Inflammatory macrophage treated with lipopolysaccharide for 4 hours (primary cell): ENCODE measurements at places on chromosomes 6 and 20.

DNA sequence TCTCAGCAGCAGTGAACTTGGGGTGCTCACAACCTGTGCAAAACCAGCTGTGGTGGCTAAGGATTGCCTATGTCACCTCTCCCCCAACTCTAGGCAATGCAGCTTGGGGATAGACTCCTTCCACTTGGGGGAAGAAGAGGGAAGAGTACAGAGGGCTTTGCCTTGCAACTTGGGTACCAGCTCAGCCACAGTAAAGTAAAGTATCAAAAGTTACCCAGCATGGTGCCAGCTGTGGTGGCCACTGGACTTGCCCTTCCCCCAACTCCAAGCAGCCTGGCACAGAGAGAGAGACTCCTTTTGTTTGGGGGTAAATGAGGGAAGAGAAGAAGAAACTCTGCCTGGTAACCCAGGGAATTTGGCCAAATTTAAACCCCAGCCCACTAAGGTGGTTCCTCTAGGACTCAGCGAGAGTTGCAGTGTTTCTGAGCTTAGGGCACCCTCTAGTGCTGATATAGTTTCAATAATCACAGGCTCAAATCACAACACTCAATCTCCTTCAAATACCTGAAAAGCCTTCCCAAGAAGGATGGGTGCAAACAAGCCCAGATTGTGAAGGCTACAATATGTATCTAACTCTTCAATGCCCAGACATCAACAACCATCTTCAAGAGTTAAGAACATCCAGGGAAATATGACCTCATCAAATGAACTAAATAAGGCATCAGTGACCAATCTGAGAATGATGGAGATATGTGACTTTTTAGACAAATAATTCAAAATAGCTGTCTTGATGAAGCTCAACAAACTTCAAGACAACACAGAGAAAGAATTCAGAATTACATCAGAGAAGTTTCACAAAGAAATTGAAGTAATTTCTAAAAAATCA, 7.6 kb upstream of the DEFB129 start:
- no peak for DNase-seq

DNA sequence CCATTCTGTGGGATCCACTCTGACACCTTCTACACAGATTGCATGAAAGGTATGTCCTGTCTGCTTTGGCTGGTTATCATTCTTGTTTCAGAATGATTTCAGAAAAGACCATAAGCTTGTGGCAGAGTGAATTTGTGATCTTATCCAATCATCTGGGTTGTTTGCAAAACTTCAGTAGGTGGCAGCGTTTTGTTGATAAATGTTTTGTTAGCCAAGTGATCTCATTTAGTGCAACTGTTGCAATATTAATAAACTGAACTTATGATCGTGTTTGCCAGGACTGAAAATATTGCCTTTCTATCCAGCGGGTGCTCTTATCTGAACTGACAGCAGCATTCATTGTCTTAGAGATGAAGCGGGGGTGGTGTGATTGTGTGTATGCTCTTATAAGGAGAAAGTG, 613.2 kb upstream of the NOX3 start:
- no peak for DNase-seq

DNA sequence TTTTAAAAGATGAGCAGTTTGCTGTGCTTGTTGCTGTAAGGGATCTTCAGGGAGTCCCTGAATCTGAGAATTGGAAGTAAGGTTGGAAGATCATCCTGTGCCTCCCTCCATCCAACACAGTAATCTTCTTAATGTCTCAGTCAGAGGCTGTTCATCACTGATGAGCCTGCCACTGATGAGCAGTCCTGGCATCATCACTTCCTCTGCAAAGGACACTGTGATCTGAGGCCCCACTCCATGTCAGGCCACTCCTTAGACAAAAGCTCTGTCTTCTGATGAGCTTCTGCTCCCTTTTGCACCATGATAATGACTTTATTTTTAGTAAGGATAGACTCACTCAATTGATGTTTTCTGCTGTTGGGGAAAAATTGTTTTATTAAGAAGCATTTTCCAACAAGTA, 121.0 kb downstream of the UST start:
- DNase-seq, result no peak

- peak; percentile 70 for DNase-seq
These were observed 14.9 kb upstream of the HLA-DRA start for GRCh38 chr6:32424589-32425300.

DNA sequence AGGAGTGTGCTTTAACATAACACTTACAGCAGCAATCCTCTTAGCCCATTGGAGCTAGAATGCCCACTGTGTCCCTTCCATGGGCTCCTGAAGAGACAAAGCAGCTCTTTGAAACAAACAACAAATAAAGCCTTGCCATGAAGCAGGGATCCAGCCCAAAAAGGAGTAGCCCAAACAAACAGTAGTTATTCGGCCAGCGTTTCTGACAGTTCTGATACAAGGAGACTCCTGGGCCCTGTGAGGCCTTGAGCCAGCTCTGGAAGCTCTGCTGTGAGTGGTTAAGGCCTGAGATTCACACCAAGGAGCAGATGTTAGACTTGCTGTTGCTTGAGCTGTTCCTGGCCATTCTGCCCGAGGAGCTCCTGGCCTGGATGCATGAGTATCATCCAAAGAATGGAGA, 16.9 kb upstream of the ZSCAN16 start:
- DNase-seq, result no peak

DNA sequence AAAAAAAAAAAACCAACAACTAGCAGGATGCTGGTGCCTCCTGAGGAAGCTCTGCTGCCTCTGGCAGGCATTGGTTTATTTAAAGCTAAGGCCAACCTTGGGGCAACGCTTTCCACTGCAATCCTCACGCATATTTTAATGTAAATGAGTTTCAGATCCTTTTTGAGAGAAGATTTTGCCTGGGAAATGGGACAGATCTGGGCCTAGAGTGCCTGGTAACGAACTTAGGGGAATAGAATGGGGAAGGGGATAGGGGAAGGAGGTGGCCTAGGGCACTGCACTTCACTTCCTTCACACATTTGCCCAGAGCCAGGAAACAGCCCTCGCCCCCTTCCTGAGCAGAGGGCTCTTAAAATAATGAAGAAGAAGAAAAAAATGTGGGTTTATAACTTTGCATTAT, 132.7 kb upstream of the TMEM170B start:
- peak; percentile 69 for DNase-seq

DNA sequence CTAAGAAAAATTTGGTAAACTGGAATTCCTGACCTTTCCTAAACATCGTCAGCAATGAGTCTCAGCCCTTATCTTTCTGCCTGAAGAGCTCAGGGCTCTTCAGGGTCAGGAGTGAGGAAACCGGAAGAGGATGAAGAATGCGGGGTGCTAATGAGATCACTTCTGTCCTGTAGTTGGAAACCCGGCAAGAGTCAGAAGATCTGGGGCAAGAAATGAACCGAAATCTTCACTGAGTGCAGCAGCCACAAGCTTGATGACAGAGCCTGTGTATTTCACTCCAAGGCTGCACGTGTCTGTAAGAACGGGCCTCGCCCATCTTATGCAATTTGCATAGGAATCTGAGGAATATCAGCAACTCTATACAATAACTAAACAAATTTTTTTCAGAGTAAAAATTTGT, 60.4 kb upstream of the QKI start:
- peak; percentile 98 for DNase-seq

DNA sequence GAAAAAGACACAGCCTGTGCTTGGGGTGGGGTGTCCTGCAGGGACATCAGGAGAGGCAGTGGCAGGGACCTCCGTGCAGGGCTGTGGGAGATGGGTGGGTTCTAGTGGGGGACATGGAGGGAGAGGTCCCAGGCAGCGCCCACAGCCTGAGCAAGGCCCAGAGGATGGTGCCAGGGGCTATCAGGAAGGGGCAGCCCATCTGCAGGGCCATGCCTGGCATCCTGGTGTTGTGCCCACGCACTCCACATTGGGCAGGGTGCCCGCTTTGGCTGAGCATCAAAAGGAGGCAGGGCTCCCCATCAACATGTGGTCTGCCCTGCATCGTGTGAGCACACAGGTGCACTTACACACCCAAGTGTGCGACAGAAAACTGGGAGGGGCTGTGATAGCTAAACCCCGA, 184.3 kb upstream of the SNX9 start:
- no peak for DNase-seq

GRCh38 chr6:71488186-71488585, 199.6 kb downstream of the OGFRL1 start:
- peak; percentile 5 for DNase-seq

DNA sequence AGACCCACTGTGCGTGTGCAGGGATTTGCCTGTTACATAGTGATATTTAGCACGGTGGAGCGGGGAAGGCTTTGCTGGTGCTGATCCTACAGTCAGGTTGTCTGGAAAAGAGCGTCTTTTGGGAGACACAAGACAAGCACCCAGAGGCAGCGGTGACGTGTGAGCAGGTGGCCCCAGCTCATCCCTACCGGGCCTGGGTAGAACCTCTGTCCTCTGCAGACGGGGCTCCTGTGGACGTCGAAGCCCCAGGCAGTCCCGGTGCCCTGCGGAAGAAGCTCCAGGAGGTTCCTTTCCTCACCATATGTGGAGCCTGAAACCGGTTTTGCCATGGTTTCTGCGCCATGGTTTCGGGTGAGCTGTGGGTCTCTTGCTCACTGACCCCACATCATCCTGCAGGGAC, 68.9 kb upstream of the AFDN start:
- DNase-seq, result no peak

- no peak for DNase-seq
These were observed 44.4 kb downstream of the ENPP1 start for GRCh38 chr6:131852200-131852599.

DNA sequence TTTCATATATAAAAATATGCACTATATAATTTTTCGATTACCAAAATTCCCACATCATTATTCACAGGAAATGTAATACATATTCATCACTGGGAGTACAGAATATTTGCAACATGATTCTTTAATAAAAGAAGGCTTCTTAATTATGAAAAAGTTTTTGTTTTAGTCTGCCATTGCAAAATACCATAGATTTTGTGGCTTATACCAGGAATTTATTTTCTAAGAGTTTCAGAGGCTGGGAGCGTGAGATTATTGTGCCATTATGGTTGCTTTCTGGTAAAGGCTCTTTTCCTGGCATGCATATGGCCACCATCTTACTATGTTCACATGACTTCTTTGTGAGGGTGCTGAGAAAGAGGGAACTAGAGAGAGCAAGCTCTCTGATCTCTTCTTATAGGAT, 306.9 kb upstream of the ADGRB3 start:
- DNase-seq, result no peak

DNA sequence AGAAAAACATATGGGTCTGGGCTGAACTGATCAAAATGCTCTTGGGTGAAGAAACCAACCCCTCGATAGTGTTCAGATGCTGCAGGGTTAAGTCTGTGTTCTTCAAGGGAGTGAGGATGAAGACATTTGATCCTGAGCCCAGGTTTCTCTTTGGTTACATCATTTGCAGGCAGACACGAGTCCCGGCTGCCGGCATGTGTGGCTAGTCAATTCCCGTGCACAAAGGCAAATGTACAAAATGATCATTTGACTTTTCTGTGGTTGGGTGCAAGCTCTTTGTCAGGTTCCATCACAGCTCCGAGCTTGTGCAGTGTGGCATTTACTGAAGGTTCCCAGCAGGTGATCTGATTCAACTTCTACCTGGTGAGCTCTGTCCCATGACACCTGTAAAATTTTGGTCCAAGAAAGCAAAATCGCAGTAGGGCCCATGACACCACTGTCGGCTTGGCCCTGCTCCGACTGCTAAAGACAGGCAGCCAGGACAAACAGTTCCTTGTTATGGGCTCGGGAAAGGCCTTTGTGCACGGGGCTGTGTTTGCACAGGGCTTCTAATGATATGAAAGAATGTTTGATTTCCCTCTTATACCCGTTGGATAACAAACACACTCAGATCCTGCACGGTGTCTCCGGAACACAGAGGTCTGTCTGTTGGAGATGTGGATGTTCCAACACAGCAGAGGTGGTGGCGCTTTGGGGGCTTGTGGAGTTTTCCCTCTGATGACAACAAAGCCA, 46.9 kb downstream of the GJA10 start:
- no peak for DNase-seq

- peak; percentile 88 for DNase-seq
These were observed 47.3 kb upstream of the MARCKS start for GRCh38 chr6:113809826-113810225.

- peak; percentile 51 for DNase-seq
These were observed 3.3 kb downstream of the VEGFA start for GRCh38 chr6:43773050-43773979.

DNA sequence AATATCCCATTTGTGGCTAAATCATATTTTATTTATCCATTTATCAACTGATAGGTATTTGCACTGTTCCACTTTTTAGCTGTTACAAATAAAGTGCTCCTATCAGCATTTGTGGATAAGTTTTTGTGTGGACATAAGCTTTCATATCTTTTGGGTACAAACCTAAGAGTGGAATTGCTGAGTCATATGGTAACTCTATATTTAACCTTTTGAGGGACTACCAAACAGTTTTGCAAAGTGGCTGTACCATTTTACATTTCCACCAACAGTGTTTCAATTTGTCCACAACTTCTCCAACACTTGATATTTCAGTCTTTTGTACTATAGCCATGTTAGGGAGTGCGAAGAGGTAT, 23.6 kb upstream of the ECHDC1 start:
- no peak for DNase-seq

GRCh38 chr20:47642624-47643023, 140.9 kb downstream of the NCOA3 start:
- no peak for DNase-seq

DNA sequence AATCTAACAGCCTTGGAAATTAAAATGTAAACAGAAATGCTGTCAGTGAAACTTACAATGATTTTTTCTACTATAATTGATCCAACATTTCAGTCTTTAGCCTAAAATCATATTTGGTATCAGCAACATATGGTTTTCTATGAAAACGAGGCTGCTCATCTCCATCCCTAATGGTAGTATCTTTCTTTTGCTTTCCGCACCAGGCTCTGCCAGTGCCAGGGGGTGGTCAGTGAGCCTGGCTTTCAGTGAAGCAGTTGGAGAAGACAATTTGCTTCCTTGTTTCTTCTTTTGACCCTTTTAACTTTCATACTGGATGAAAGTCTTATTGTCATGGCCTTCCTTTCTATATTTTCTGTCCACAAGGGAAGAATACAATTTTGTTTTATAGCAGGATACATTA, 258.4 kb downstream of the ARID1B start:
- no peak for DNase-seq

DNA sequence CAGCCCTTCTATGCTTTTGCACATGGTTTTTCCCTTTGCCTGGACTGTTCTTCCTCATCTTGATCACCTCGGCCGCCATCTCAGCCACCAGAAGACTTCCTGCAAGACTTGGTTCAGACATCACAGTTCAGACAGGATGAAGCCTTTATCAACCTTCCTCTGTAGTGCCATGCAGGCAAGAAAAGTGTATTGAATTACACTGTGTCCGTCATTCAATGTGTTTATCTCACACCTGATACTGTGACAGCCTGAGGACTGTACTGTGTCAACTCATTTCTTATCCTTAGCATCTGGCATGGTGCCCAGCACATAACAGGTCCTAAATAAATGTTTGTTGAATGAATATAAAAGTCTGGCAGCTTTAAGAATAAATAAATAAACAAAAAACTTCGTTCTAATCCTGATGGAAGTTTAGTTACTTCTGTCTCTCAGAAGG, 133.3 kb upstream of the MAN1A1 start:
- DNase-seq, result no peak
